ENCODE measurements at places on chromosomes 11 and 22.

DNA sequence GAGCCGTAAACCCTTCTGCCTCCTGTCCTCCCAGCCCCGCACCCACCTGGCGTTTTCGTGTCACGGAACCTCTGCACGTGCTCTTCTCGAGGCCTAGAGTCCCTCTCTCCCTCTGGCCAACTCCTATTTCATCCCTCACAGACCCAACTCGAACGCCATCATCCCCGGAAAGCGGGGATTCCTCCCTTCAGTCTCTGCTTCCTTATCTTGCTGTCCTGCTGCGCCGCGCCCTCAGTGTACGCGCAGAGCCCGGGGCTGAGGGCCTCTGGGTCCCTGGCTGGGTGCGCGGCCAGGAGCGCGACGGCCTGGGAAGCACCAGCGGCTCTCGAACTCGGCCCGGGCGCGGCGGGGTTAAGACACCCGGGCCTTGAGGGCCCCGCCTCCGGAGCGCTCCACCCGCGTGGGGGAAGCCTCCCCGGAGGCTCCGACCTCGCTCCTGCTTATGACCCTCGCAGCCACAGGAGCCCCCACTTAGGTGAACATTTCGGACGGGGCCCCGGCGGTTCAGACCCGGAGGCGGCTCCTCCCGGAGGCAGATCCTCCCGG, 398 bp upstream of the ATG16L2 start:
- peak; percentile 78 for DNase-seq

DNA sequence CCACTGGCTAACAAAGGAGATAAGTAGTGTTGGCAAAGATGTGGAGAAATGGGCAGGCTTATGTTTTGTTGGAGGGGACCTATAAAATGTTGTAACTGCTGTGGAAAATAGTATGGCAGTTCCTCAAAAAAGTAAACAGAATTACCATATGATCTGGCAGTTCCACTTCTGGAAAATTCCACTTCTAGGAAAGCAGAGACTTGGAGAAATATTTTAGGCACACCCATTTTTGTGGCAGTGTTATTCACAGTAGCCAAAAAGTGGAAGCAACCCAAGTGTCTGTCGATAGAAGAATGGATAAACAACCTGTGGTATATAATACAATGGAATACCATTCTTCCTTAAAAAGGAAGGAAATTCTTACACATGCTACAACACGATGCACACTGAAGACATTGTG, 57.0 kb upstream of the ADORA2A start:
- DNase-seq: no peak

DNA sequence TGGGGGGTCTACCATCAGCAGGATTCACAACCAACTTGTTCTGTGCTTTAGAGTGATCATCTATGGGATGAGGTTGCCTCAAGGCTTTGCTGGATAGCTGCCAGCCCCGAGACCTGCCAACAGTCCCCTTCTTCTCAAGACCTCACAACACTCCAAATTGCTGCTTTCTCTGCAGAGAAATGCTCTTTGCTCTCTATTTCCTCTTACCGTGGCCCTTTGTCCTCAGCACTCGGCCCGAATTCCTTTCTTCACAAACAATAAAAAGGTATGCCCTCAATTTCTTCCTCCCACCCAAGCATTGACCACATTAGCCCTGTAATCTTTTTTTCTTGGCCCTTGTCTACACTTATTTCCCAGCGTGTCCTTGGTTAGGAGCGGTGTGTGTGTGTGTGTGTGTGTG, 147.4 kb upstream of the SNX19 start:
- DNase-seq: no peak

GRCh38 chr11:76008474-76008873, 193.5 kb downstream of the UVRAG start:
- peak; percentile 71 for DNase-seq

- peak; percentile 51 for DNase-seq
Observed at GRCh38 chr11:118883368-118884071, at the start of gene CXCR5. CXCR5 (plus strand) TSS chr11:118883892; CDS start chr11:118883942, 50 bp downstream.

DNA sequence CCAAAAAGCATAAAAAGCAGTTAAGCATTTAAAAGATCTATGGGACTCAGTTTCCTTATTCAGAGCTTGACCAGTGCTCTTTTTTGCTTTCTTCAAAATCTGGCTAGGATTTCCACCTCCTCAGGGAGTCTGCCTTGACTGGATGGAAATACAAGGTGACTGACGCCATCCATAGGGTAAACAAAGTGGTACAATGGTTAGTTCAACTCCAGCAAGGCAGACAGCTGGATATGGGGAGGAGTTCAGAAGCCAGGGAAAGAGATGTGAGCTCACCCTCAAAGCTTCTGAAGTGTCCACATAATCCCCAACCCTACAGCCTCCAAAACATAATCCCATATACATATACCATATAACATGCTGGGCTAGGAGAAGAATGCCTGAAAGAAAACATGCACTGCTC, 52.0 kb downstream of the KIRREL3 start:
- DNase-seq: peak; percentile 34

DNA sequence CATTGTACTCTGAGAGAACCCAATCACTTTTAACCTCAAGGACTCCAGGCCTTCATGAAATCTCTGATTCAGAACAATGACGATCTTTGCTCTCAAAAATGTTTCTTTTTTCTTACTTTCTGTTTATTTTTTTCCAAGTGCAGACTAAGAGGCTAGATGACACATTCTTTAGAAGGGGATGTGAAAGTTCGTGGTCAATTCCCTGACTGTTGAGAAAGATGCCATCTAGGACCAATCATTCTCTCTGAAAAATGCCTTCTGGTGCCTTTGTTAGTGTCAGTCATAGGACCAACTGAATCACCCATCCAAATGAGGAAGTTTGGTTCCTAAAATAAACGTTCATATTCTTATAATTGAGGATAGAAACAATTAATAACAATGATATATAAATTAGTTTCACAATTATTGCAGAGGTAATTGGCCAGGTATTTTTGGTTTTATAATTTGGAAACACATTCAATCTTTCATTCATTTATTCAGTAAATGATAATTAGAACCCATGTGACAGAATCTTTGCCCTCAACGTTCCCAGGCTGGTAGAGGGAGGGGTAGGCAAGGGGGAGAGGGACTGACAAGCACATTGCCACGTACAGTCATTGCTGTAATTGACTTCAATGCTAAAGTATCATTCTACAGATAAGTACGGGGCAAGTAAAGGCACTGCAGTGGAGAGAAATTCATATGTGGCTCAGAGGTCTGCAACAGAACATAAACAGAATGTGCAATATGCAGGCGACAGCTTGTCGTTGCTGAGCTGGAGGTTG, 333.4 kb upstream of the MPPED2 start:
- peak; percentile 69 for DNase-seq

DNA sequence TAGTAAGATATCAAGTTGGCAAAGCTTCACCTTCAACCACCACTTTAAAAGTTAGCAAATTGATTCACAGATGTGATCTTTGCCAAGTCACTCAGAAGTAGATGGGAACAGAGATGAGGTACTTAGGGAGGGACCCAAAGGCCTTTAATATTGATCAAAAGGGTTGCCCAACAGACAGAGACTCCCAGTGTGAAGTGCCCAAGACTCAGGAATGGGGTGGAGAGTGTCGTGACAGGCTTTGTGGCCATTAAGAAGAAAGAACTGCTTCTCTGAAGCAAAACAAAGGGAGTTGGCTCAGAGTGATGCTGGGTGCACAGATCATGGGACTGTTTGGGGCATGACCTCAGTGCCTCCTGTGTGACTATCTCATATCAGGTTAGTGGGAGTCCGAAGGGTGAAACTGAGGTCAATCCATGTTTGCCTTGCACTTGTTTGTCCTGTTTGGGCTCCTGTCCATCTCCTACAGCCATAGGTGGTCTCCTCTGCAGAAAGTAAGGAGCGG, 132.3 kb downstream of the APIP start:
- DNase-seq: no peak

GRCh38 chr11:131666006-131666405, 295.6 kb downstream of the NTM start:
- no peak for DNase-seq

GRCh38 chr22:45521178-45521577, 18.5 kb downstream of the FBLN1 start:
- no peak for DNase-seq

- DNase-seq: peak; percentile 35
Observed at GRCh38 chr11:46285173-46285572, 7.7 kb downstream of the CREB3L1 start.

- DNase-seq: peak; percentile 48
Observed at GRCh38 chr11:133834682-133835592, 10.4 kb downstream of the SPATA19 start.

DNA sequence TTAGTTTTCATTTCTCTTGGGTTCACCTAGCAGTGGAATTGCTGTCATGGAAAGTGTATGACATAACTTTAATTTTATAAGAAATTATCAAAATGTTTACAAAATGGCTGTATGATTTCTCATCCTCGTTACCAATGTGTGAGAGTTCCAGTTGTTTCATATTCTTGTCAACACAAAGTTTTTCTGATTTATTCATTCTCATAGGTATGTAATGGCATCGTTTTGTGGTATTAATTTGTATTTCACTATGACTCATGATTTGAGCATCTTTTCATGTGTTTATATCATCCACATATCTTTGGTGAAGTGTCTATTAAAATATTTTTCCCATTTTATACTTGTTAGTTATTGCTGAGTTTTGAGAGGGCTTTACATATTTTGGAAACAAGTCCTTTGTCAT, 5.5 kb downstream of the FAM111B start:
- peak; percentile 52 for DNase-seq

- no peak for DNase-seq
Observed at GRCh38 chr11:76655501-76656049, 15.0 kb downstream of the LRRC32 start.

GRCh38 chr11:96317985-96318384, 25.0 kb downstream of the MAML2 start:
- no peak for DNase-seq

Data from fibroblast of skin of right biceps (primary cell).